Right atrium auricular region (tissue), 2 donors: ENCODE measurements at places on chromosomes 2 and 18.

- DNase-seq, result no peak
Observed at GRCh38 chr2:28581312-28581711, 85.5 kb downstream of the PLB1 start.

DNA sequence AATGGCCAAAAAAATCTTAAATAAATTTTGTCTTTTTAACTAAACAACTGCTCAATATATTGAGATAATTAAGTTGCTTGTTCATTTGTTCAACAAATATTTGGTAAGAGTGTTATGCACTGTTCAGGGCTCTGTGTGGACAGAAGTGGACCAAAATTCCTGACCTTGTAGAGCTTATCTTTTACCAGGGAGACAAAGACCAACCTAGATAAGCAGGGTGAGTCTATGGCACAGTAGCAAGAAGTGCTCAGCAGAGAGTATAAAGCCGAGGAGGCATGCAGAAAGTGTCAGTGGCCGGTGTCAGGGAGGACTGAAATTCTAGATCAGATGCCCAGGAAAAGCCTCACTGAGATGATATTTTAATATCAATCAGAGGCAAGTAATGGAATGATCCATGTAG is 2.6 kb downstream of the RAB27B start:
- no peak for DNase-seq

DNA sequence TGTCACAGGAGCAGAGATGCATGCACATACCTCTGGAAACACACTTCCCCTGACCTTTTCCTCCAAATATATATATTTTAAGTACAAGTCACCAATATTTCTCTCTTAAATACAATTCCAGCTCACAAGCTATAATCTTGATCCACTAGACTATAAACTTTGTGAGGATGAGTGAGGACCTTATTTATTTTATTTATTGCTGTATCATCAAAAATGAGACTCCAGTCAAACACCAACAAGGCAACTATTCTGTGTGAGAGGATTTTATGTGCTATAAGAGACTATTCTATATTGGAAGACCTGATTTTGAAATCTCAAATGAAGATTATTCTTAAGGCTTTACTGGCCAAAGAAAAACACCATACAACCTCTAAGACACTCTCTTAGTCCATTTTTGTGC is 1352.2 kb downstream of the SUCLG1 start:
- no peak for DNase-seq

DNA sequence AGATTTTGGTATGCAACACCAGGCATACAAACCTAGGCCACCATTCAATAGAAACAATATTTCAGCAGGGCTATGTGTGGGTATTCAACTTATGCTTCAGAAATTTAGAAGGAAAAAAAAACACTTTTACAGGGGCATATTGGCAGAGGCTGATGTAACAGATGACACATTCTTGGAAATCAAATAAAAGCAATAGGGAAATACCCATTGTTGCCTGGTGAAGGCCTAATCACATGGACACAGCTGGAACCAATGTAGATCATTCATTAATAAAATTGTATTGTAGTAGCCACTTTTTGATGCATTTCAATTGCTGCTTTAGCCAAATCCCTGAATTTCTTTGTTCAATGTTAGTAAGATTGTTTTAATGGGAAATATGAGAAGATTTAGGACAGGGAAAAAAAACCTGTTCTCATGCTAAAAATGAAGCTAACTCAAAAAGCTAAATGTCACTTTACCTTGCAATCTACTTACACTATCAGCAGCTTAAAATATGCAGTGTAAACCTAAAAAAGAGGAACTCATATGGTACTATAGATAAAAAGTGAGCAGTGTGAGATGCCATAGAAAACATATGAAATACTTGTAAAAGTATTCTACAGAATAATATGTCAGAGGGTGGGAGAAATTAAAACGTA is 289.4 kb downstream of the ZEB2 start:
- no peak for DNase-seq

GRCh38 chr2:208820014-208820688 is 413.6 kb downstream of the PTH2R start:
- DNase-seq, result no peak

DNA sequence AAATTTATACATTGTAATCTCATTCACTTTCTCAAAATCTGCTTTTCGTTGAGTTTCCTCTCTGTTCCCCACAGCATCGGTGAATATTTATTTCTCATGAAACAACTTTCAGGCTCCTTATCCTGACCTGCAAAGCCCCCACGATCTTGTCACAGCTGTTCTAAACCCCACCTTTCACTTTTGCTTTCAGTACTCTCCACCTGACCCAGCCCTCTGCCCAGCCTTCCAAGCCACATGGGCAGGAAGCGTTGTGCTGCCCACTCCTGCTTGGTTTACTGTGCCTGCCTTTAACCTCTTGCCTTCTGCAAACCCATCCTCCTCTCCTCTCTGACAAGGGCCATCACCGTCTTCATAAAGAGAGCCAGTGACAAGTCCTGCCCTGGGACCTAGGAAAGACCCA is 262.5 kb downstream of the GALR1 start:
- DNase-seq, result no peak

GRCh38 chr2:200767111-200767885 is 44.4 kb upstream of the BZW1 start:
- DNase-seq, result no peak

GRCh38 chr2:47554311-47554905 is 151.5 kb downstream of the MSH2 start:
- no peak for DNase-seq

GRCh38 chr2:176637486-176638166 is 368.4 kb downstream of the MTX2 start:
- no peak for DNase-seq

GRCh38 chr2:197372592-197372991 is 62.0 kb upstream of the ANKRD44 start:
- no peak for DNase-seq

DNA sequence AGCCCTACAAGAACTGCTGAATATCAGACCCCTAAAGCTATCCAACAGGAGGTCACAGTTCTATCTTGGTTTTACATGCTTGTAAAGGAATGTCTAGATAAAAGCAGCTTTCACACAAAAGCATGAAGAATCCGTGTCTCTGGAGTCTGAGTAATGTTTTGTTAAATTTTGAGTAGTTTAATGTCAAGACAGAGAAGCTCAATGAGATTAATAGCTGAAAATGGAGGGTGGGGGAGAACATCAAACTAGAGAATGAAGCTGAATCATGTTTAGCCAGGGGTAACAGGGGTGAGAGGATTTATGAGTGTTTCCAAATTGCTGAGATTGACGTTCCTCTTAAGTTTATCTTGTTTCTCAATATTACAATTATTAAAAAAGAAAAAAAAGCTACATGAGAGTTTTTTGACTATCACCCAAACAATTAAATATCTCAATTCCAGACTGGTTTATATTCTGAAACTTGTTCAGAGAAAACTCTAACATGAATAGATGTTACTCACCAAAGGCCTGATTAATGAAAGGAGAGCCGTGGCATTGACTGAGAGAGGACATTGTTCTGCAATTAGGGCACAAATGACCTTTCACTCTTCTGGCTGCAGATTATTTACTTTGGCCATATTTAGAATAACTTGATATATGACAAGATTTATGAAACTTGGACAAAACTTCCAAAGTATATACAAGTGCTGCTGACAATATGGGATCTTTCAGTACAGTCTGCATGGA is 266.4 kb upstream of the ETAA1 start:
- DNase-seq, result no peak

DNA sequence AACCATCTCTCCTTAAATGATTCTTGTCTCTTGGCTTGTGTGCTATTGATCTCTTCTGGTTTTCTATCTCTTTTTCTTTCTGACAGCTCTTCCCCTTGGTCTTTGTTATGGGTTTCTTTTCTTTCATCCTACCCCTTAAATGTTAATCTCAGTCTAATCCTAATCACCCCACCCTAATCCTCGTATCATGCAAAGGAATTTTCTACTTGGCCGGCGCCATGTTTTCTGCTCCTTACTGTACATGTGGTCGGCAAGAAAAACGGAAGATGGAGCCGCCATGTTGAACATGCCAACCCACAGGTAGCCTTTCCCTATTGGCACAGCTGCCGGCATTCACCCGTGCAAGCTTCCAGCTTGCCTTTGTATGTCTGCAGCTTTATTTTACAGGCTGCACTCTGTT is 61.8 kb upstream of the VPS54 start:
- no peak for DNase-seq
